ENCODE measurements at places on chromosomes 6 and 20. TPM values are rescaled to one million over a fixed set of nuclear protein-coding genes. Genes with fewer than 3 reads are reported as not detected.
A peak's percentile ranks its signal among the peaks of the same experiment; 100 is the strongest.

- DNase-seq: no peak
- no peak overlapping the region for H3K27ac ChIP-seq
- H3K36me3 ChIP-seq: no peaks in the 10 kb centered on the region
- H3K4me3 ChIP-seq: no peak overlapping the region
- H3K4me1 ChIP-seq: no peaks in the 10 kb centered on the region
Measured at GRCh38 chr20:10639077-10639736, 34.6 kb downstream of the JAG1 start.

IL17F gene
- not detected for total RNA-seq

- H3K36me3 ChIP-seq: no peaks in the 10 kb centered on the region
- no peaks in the 10 kb centered on the region for H3K27me3 ChIP-seq
- H3K4me1 ChIP-seq: no peaks in the 10 kb centered on the region
- no peak overlapping the region for H3K4me3 ChIP-seq
Measured at GRCh38 chr6:4449409-4449808, 314.0 kb upstream of the ECI2 start.

LY6G6C gene
- not detected for total RNA-seq

C6orf52 gene
- not detected for total RNA-seq

- DNase-seq: no peak
- H3K4me1 ChIP-seq: no peaks in the 10 kb centered on the region
- H3K4me3 ChIP-seq: no peak overlapping the region
- no peak overlapping the region for H3K27ac ChIP-seq
Measured at GRCh38 chr6:100453701-100454521, 10.8 kb downstream of the SIM1 start.

GRCh38 chr6:152246554-152247337, 390.4 kb downstream of the SYNE1 start:
- H3K27me3 ChIP-seq: no peaks in the 10 kb centered on the region
- H3K4me1 ChIP-seq: no peaks in the 10 kb centered on the region
- peaks cover 67% of the 10 kb centered on the region for H3K36me3 ChIP-seq

MAS1L gene
- total RNA-seq: not detected

GRCh38 chr6:24257282-24257681, 100.6 kb downstream of the DCDC2 start:
- H3K4me3 ChIP-seq: no peak overlapping the region
- H3K27me3 ChIP-seq: peaks cover 8% of the 10 kb centered on the region
- H3K27ac ChIP-seq: no peak overlapping the region

- no peak overlapping the region for H3K27ac ChIP-seq
- no peak for DNase-seq
- H3K4me1 ChIP-seq: peaks cover 8% of the 10 kb centered on the region
Measured at GRCh38 chr6:108133594-108134179, 32.1 kb upstream of the NR2E1 start.

GRCh38 chr6:28124350-28124970, at the start of gene ZSCAN16:
ZSCAN16 (plus strand) TSS chr6:28124609; CDS start chr6:28125444, 835 bp downstream.
- H3K36me3 ChIP-seq: no peaks in the 10 kb centered on the region
- H3K4me3 ChIP-seq: peak within 1 kb of the TSS; percentile 69
- H3K27me3 ChIP-seq: no peaks in the 10 kb centered on the region
- peaks cover 9% of the 10 kb centered on the region for H3K4me1 ChIP-seq
- DNase-seq: peak; percentile 68

GRCh38 chr20:19964289-19965265, 52.6 kb upstream of the NAA20 start:
- DNase-seq: no peak
- H3K4me1 ChIP-seq: peaks cover 4% of the 10 kb centered on the region
- H3K4me3 ChIP-seq: no peak overlapping the region
- no peak overlapping the region for H3K27ac ChIP-seq

NOX3 gene
- not detected for total RNA-seq

NRSN1 gene
- total RNA-seq: not detected

POPDC3 gene
- not detected for total RNA-seq

DEFB132 gene
- total RNA-seq: not detected

- H3K27me3 ChIP-seq: no peaks in the 10 kb centered on the region
- H3K4me1 ChIP-seq: no peaks in the 10 kb centered on the region
- DNase-seq: no peak
- H3K27ac ChIP-seq: no peak overlapping the region
Measured at GRCh38 chr6:123780021-123780420, 23.6 kb upstream of the NKAIN2 start.

DNA sequence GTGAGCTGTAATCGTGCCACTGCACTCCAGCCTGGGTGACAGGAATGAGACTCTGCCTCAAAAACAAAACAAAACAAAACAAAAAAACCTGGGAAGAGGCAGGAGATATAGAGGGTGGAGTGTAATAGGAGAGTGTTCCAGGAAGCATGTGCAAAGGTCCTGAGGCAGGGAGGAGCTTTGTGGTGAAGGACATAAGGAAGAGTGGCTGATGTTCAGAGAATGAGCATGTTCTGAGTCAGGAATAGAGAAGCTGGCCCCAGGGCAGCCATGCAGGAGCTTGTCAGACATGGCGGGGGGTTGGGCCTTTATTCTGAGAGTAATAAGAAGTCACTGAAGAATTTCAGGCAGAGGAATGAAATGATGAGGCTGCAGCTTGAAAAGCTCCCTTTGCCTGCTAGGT, 337.0 kb downstream of the CDH26 start:
- no peaks in the 10 kb centered on the region for H3K27me3 ChIP-seq
- H3K4me1 ChIP-seq: peaks cover 4% of the 10 kb centered on the region
- H3K4me3 ChIP-seq: no peak overlapping the region
- no peak overlapping the region for H3K27ac ChIP-seq
- no peaks in the 10 kb centered on the region for H3K36me3 ChIP-seq

- H3K27me3 ChIP-seq: no peaks in the 10 kb centered on the region
- H3K4me3 ChIP-seq: no peak overlapping the region
- H3K4me1 ChIP-seq: no peaks in the 10 kb centered on the region
- no peaks in the 10 kb centered on the region for H3K36me3 ChIP-seq
- no peak overlapping the region for H3K27ac ChIP-seq
Measured at GRCh38 chr6:124355146-124355545, 551.5 kb downstream of the NKAIN2 start.

GRCh38 chr20:33229843-33230242, 6.0 kb upstream of the BPIFA1 start:
- peaks cover 38% of the 10 kb centered on the region for H3K27me3 ChIP-seq
- H3K4me1 ChIP-seq: no peaks in the 10 kb centered on the region
- DNase-seq: no peak
- no peak overlapping the region for H3K4me3 ChIP-seq
- H3K36me3 ChIP-seq: no peaks in the 10 kb centered on the region
- no peak overlapping the region for H3K27ac ChIP-seq

TRIM15 gene
- total RNA-seq: not detected

GRCh38 chr6:31597006-31597405, 4.2 kb upstream of the NCR3 start:
- peak overlapping the region; percentile 9 for H3K27ac ChIP-seq
- peak; percentile 46 for DNase-seq
- H3K4me1 ChIP-seq: peaks cover 29% of the 10 kb centered on the region
- no peaks in the 10 kb centered on the region for H3K27me3 ChIP-seq
- no peaks in the 10 kb centered on the region for H3K36me3 ChIP-seq

GRCh38 chr20:48141660-48142515, 356.6 kb upstream of the SULF2 start:
- no peaks in the 10 kb centered on the region for H3K36me3 ChIP-seq
- no peaks in the 10 kb centered on the region for H3K4me1 ChIP-seq
- H3K27ac ChIP-seq: no peak overlapping the region
- H3K27me3 ChIP-seq: peaks cover 22% of the 10 kb centered on the region
- H3K4me3 ChIP-seq: no peak overlapping the region

DNA sequence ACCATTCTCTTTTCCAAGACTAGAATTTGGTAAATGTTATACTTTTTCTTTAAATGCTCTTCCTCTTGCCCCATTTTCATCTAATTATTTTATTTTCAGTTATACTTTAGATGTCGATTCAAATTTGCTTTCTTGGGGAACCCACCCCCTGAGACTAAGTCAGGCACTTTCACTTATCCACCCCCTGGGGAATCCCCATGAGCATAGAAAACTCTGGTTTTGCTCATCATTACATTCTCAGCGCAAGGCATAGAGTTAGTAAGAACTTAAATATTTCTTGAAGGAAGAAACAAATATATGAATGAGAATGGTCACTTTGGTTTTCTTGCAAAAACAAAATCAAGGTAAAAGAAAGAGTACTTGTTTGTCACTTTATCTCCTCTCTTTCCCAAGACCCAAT, 25.1 kb upstream of the HSF2 start:
- no peaks in the 10 kb centered on the region for H3K4me1 ChIP-seq
- no peak overlapping the region for H3K4me3 ChIP-seq
- H3K27me3 ChIP-seq: no peaks in the 10 kb centered on the region
- no peaks in the 10 kb centered on the region for H3K36me3 ChIP-seq

NRSN2 gene
- 1.8 TPM for total RNA-seq

GRCh38 chr20:16351415-16351814, 221.8 kb downstream of the KIF16B start:
- no peak overlapping the region for H3K27ac ChIP-seq
- DNase-seq: no peak
- H3K4me1 ChIP-seq: no peaks in the 10 kb centered on the region
- H3K4me3 ChIP-seq: no peak overlapping the region
- H3K36me3 ChIP-seq: no peaks in the 10 kb centered on the region
- H3K27me3 ChIP-seq: no peaks in the 10 kb centered on the region

HLA-G gene
- total RNA-seq: not detected

DNA sequence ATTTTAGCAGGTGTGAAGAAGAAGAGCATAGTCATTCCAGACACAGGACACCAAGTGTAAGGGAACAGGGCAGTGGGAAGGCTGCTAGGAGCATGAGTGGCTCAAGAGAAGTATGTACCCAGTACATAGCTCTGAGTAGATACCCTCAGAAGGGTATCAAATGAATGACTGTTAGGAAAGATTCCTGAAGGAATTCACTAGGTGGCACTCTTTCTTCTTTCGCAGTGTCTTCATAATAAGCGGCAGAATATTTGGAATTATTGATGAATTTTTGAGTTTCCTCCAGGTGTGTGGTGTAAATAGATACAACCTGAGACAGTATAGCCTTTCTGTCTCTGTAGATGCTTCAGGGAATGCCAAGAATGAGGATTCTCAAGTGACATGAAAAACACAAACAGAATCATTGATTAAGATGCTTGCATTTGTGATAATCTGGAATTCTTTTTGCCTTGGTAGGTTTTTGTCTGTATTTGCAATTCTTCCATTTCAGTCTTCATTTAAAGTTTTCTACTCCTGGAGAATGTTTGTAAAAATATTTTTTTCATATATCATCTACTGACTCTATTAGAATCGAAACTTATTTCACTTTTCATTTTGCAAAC, 264.3 kb upstream of the RIMS1 start:
- no peaks in the 10 kb centered on the region for H3K4me1 ChIP-seq
- no peaks in the 10 kb centered on the region for H3K36me3 ChIP-seq
- H3K27me3 ChIP-seq: no peaks in the 10 kb centered on the region
- no peak overlapping the region for H3K27ac ChIP-seq
- no peak overlapping the region for H3K4me3 ChIP-seq

- no peaks in the 10 kb centered on the region for H3K27me3 ChIP-seq
- H3K36me3 ChIP-seq: no peaks in the 10 kb centered on the region
- no peaks in the 10 kb centered on the region for H3K4me1 ChIP-seq
Measured at GRCh38 chr6:80792151-80792550, 685.7 kb downstream of the BCKDHB start.

ARMC2 gene
- total RNA-seq: 9.7 TPM

EYS gene
- total RNA-seq: not detected

BEND3 gene
- total RNA-seq: 1.1 TPM

OR2B6 gene
- total RNA-seq: not detected

GRCh38 chr20:34377072-34377847, 14.2 kb downstream of the ITCH start:
- H3K4me3 ChIP-seq: no peak overlapping the region
- H3K27me3 ChIP-seq: no peaks in the 10 kb centered on the region
- no peak for DNase-seq
- peaks cover 10% of the 10 kb centered on the region for H3K36me3 ChIP-seq
- H3K27ac ChIP-seq: peak overlapping the region; percentile 23

CASS4 gene
- 13.7 TPM for total RNA-seq

HAO1 gene
- total RNA-seq: not detected

GRCh38 chr6:155313602-155314091, 637 bp downstream of the TFB1M start:
- H3K4me3 ChIP-seq: peak overlapping the region; percentile 75
- H3K4me1 ChIP-seq: no peaks in the 10 kb centered on the region
- no peak for DNase-seq
- peak overlapping the region; percentile 78 for H3K27ac ChIP-seq

ELOVL4 gene
- total RNA-seq: 1.6 TPM

TRAPPC3L gene
- not detected for total RNA-seq

DNA sequence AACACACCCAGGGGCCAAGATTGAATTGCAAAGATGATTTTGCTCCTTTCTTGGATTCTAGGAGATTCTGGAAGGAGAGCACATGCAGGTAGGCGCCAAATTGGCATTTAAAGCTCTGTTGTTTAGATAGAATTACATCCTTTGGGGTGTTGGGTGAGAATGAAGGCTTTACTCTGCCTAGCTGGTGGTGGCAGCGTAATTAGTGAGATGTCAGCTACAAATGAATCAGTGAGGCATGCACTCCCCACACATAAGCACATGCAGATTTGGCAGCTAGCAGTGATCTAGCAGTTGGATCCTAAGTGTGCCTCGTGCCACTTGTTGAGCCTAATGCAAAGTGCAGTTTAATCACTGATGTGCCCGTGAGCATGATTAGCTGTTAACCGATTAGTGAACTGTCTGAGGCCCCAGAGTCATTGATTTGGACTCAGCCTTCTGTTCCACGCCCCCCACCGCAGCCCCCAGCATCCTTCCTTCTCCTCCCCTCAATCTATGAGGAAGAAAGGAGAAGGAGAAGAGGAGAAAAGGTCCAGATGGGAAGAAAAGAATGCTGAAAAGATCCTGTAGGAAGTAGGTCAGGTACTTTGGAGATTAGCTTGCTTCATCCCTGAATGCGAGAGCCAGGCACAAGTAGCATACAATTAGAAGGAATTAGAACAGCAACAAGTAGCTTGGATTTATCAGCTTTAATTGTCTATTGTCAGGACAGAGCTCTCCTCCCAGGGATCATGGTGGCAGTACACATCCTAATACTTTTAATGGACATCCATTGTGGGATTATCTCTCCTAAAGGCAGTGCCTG, 6.0 kb upstream of the PRDM1 start:
- H3K36me3 ChIP-seq: no peaks in the 10 kb centered on the region
- no peak overlapping the region for H3K27ac ChIP-seq
- DNase-seq: no peak
- no peak overlapping the region for H3K4me3 ChIP-seq
- peaks cover 21% of the 10 kb centered on the region for H3K4me1 ChIP-seq

DNA sequence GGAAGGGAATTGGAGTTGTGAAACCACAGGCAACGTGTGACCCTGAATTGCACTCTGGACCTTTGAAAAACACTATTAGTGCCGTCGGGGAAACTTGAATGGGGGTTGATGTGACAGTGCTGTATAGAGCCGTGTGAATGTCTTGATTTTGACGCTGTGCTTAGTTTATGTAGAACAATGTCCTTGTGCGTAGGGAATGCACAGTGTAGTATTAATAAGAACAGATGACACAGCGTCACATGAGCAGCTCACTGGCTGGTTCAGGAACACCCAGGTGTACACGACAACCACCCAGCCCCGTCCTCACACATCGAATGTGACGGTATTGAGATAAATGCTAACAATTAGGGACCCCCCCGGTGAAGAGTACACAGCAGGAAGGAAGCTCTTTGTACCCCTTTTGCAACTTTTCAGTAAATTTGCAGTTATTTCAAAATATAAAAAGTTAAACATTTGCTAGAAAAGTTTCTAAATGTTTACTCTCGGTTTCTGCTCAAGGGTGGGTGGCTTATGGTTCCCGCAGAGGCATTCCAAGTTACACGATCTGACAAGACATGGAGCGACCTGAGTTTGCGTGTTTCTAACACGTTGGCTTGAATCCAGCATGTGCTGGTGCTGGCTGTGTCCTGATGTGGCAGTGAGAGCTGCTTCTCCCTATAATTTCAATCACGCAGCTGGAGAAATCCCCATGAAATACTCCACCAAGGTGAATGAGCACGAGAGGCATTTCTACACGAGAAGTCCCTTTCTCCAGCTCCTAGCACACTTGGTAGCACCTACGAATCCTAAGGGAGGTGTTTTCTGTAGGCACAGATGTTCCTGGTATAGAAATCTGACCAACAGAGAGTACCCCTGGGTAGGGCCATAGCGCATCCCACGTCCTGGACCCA, 208.0 kb upstream of the EXOC2 start:
- H3K36me3 ChIP-seq: no peaks in the 10 kb centered on the region
- peaks cover 2% of the 10 kb centered on the region for H3K27me3 ChIP-seq
- H3K27ac ChIP-seq: no peak overlapping the region

Measured in T-cell (primary cell).